ENCODE measurements at places on chromosomes 1 and 21. TPM values are rescaled to one million over a fixed set of nuclear protein-coding genes. Genes with fewer than 3 reads are reported as not detected.

GBP3 gene
- 0.48 TPM for total RNA-seq

FAM89A gene
- total RNA-seq, result 44.2 TPM

AADACL4 gene
- total RNA-seq, result not detected

EFNA4 gene
- 16.0 TPM for total RNA-seq

SPRR1B gene
- total RNA-seq, result not detected

RNU1-2 gene
- total RNA-seq, result 1,622 TPM

TMEM81 gene
- total RNA-seq, result 4.3 TPM

PFKFB2 gene
- total RNA-seq, result 38.9 TPM

IL19 gene
- total RNA-seq, result not detected

RCC2 gene
- total RNA-seq, result 101 TPM

LCE1D gene
- not detected for total RNA-seq

SPRR2E gene
- not detected for total RNA-seq

KIF21B gene
- total RNA-seq, result 2.6 TPM

EFNA3 gene
- total RNA-seq, result 3.4 TPM

TTLL10 gene
- 1.2 TPM for total RNA-seq

SPRR2A gene
- total RNA-seq, result not detected

ETNK2 gene
- 21.9 TPM for total RNA-seq

CD5L gene
- total RNA-seq, result not detected

GBP5 gene
- total RNA-seq, result not detected

RBP7 gene
- 10.3 TPM for total RNA-seq

S100A10 gene
- total RNA-seq, result 2,154 TPM

SPRR4 gene
- not detected for total RNA-seq
